ENCODE measurements at places on chromosomes 7 and 10. TPM values are rescaled to one million over a fixed set of nuclear protein-coding genes. Genes with fewer than 3 reads are reported as not detected.

PPP3CB gene
- total RNA-seq, result 65.6 TPM

PAX4 gene
- not detected for total RNA-seq

- no peak overlapping the region for H3K4me3 ChIP-seq
- H3K4me1 ChIP-seq, result no peaks in the 10 kb centered on the region
- H3K27me3 ChIP-seq, result no peaks in the 10 kb centered on the region
Measured at GRCh38 chr7:36448781-36449379, 59.2 kb downstream of the ANLN start.

IL15RA gene
- total RNA-seq, result 21.2 TPM

DNA sequence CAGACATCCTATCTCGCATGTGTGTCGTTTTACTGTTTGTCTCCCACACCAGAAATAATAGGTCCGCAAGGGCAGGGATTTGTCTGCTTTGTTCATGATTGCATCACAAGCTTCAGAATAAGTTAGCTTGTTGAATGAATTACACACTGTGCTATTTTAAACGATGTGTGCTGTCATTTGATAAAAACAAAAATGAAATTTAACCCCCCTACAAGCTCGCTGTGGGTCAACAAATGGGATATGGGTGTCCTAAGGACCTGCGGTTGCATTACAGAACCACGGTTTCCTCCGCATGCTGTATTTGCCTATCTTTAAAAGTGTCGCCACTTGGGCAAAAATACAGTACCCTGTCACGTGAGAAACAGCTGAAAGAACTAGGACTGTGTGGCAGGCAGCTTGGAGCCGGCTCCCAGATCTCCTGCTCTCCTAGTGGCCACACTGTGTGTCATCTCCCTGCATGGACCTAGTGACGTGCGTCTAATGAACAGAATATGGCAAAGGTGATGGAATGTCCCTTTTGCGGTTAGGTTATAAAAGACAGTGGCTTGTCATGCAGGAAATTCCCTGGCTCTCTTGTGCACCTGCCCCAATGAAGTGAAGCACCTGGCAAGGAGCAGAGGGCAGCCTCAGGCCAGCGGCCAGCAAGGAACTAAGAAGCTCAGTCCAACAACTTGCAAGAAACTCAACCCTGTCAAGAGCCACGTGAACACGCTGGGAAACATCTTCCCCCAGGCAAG, 32.9 kb upstream of the CRYGN start:
- no peak overlapping the region for H3K27ac ChIP-seq
- peaks cover 3% of the 10 kb centered on the region for H3K36me3 ChIP-seq
- H3K4me3 ChIP-seq, result no peak overlapping the region

DNA sequence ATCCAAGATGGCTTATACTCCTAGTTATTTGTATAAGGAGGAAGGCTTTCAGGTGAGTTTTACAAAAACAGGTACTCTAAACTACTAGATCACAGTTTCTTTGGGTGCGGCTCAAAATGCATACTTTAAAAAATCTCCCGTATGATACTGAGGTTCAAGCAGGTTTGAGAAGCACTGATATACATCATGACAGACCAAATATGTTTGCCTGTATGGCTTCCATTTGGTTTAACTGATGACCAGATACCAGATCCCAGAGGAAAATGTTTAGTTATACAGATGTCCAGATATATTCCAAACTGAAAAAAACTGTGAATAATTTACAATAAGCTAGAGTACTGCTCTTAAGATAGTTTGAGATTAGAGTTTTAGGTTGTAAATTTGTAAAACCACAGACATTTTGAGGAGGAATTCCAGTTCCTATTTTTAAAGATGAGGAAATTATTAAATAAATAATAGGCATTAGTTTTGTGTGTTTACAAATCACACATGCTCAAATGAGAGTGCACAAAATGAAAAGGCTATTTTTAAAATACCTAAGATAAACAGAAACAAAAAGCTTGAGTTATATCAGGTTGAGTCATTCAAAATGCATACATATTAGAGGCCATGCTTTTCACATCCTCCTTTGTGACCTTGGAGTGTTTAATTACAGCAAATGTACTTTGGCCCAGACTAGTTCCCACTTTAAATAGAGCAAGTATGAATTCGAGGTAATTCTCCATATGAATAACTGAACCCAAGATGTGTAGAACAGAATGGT, 60.5 kb downstream of the SEMA3C start:
- H3K27me3 ChIP-seq, result no peaks in the 10 kb centered on the region
- H3K4me3 ChIP-seq, result no peak overlapping the region
- H3K27ac ChIP-seq, result no peak overlapping the region
- peaks cover 1% of the 10 kb centered on the region for H3K4me1 ChIP-seq

GRCh38 chr7:103048833-103049232, 25.8 kb downstream of the FBXL13 start:
- H3K4me1 ChIP-seq, result no peaks in the 10 kb centered on the region
- no peak overlapping the region for H3K27ac ChIP-seq
- DNase-seq, result no peak
- no peak overlapping the region for H3K4me3 ChIP-seq
- H3K27me3 ChIP-seq, result no peaks in the 10 kb centered on the region
- no peaks in the 10 kb centered on the region for H3K36me3 ChIP-seq

GRCh38 chr10:103715430-103715829, 139.9 kb downstream of the SH3PXD2A start:
- H3K27ac ChIP-seq, result no peak overlapping the region
- H3K4me1 ChIP-seq, result no peaks in the 10 kb centered on the region
- H3K36me3 ChIP-seq, result no peaks in the 10 kb centered on the region
- DNase-seq, result no peak
- no peaks in the 10 kb centered on the region for H3K27me3 ChIP-seq

DNA sequence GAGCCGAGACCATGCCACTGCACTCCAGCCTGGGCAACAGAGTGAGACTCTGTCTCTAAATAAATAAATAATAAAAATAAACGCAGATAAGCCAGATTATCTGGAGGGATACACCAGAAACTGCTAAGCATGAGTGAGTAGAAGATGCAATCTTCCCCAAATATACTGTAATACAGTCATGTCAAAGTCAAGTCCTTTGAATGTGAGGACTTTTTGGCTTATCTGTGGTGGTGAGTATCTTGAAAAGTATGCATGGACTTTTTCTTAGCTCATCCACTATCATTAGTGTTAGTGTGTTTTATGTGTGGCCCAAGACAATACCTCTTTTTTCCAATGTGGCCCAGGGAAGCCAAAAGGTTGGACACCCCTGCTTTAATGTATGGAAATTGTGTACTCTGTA, 44.7 kb upstream of the PITRM1 start:
- H3K27ac ChIP-seq, result no peak overlapping the region
- H3K36me3 ChIP-seq, result no peaks in the 10 kb centered on the region
- no peaks in the 10 kb centered on the region for H3K4me1 ChIP-seq

- no peaks in the 10 kb centered on the region for H3K36me3 ChIP-seq
- H3K27me3 ChIP-seq, result no peaks in the 10 kb centered on the region
- no peak for DNase-seq
- no peak overlapping the region for H3K4me3 ChIP-seq
- H3K27ac ChIP-seq, result no peak overlapping the region
- H3K4me1 ChIP-seq, result no peaks in the 10 kb centered on the region
Measured at GRCh38 chr10:46226900-46227558, 59.8 kb upstream of the ANTXRL start.

CHAT gene
- total RNA-seq, result not detected

GRCh38 chr10:74177140-74177677, 26.2 kb downstream of the ADK start:
- peak overlapping the region; percentile 19 for H3K4me3 ChIP-seq
- H3K4me1 ChIP-seq, result no peaks in the 10 kb centered on the region
- H3K27me3 ChIP-seq, result no peaks in the 10 kb centered on the region

OGDHL gene
- not detected for total RNA-seq

DNA sequence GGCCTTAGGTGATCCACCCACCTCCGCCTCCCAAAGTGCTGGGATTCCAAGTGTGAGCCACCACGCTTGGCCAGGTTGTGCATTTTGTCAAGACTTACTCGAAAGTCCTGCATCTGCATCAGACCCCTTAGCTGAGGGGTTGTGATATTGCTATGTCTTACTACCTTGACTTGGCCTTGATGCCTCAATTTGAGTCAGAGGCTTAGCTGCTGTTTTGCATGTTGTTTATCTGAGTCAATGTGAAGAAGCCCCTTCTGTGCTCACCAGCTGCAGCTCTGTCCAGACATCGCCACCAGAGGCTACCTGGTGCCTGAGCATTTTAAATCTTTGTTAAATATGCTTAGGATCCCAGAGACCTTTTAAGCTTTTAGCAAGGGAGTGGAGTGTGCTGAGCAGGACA, 18.1 kb downstream of the UBE2D4 start:
- H3K27ac ChIP-seq, result no peak overlapping the region
- peaks cover 2% of the 10 kb centered on the region for H3K36me3 ChIP-seq
- H3K4me3 ChIP-seq, result no peak overlapping the region
- no peaks in the 10 kb centered on the region for H3K4me1 ChIP-seq
- no peaks in the 10 kb centered on the region for H3K27me3 ChIP-seq

OPN4 gene
- total RNA-seq, result not detected

- H3K4me3 ChIP-seq, result no peak overlapping the region
- H3K27ac ChIP-seq, result no peak overlapping the region
- H3K27me3 ChIP-seq, result no peaks in the 10 kb centered on the region
- no peaks in the 10 kb centered on the region for H3K36me3 ChIP-seq
- no peaks in the 10 kb centered on the region for H3K4me1 ChIP-seq
Measured at GRCh38 chr10:30042820-30043219, 16.6 kb downstream of the JCAD start.

- no peak for DNase-seq
- no peak overlapping the region for H3K27ac ChIP-seq
- H3K4me1 ChIP-seq, result no peaks in the 10 kb centered on the region
- no peaks in the 10 kb centered on the region for H3K27me3 ChIP-seq
- no peak overlapping the region for H3K4me3 ChIP-seq
Measured at GRCh38 chr10:69506487-69506833, 55.2 kb downstream of the TSPAN15 start.

GRCh38 chr7:129494041-129494440, 8.3 kb upstream of the SMKR1 start:
- H3K4me3 ChIP-seq, result no peak overlapping the region
- no peaks in the 10 kb centered on the region for H3K27me3 ChIP-seq
- no peak overlapping the region for H3K27ac ChIP-seq
- no peaks in the 10 kb centered on the region for H3K36me3 ChIP-seq
- no peak for DNase-seq

PDSS1 gene
- 2.5 TPM for total RNA-seq

DNA sequence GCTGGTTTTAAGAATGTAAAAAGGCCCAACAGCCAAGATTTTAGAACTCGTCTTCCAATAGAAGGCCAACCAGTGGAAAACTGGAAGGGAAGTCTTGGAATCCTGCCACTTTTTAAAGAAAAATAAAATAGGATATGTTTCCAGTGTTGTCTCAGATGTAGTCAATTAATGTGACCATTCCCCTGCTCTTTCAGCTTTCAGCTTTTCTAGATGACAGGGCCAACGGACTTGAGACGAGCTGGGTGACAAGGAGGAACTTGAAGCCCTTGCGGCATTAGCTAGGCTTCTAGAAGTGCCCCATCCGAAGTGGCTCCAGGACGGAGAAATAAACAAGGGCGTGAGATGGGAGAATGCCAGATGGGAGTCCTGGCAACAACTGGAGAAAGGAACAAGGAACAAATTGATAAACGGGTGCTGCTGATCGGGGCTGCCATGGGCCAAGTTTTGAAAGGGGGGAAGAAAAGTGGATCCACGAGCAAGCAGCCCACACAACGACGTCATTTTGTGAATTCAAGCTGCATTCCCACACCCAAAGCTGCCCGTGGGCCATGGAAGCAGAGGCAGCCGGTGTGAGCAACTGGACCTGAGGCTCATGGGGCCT, 42.3 kb downstream of the CTBP2 start:
- no peaks in the 10 kb centered on the region for H3K36me3 ChIP-seq
- peaks cover 7% of the 10 kb centered on the region for H3K4me1 ChIP-seq
- peak overlapping the region; percentile 39 for H3K27ac ChIP-seq
- no peak overlapping the region for H3K4me3 ChIP-seq

GRCh38 chr7:79868010-79868409, 266.6 kb upstream of the GNAI1 start:
- DNase-seq, result no peak
- H3K36me3 ChIP-seq, result no peaks in the 10 kb centered on the region
- H3K4me1 ChIP-seq, result no peaks in the 10 kb centered on the region
- no peaks in the 10 kb centered on the region for H3K27me3 ChIP-seq
- H3K27ac ChIP-seq, result no peak overlapping the region

DNA sequence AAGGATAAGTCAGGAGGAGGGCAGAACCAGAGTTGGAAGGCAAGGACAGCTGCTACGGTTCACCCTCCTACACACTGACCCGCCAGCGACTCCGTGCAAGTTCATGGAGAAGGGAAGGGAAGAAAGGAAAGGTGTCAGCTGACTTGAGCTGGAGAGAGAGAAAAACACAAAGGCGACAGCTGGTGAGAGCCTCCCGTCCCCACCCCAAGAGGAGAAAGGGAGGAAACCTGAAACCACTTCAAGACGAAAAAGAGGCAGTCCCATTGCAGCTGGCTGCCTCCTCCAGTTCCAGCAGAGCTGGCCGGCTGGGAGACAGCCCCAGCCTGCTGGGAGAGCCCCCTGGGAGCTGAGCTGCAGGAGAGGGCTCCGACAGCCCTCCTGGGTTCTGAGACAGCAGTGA, 75.2 kb downstream of the PARD3 start:
- DNase-seq, result no peak
- H3K27ac ChIP-seq, result no peak overlapping the region
- H3K27me3 ChIP-seq, result no peaks in the 10 kb centered on the region
- no peak overlapping the region for H3K4me3 ChIP-seq
- H3K4me1 ChIP-seq, result peaks cover 3% of the 10 kb centered on the region

DNA sequence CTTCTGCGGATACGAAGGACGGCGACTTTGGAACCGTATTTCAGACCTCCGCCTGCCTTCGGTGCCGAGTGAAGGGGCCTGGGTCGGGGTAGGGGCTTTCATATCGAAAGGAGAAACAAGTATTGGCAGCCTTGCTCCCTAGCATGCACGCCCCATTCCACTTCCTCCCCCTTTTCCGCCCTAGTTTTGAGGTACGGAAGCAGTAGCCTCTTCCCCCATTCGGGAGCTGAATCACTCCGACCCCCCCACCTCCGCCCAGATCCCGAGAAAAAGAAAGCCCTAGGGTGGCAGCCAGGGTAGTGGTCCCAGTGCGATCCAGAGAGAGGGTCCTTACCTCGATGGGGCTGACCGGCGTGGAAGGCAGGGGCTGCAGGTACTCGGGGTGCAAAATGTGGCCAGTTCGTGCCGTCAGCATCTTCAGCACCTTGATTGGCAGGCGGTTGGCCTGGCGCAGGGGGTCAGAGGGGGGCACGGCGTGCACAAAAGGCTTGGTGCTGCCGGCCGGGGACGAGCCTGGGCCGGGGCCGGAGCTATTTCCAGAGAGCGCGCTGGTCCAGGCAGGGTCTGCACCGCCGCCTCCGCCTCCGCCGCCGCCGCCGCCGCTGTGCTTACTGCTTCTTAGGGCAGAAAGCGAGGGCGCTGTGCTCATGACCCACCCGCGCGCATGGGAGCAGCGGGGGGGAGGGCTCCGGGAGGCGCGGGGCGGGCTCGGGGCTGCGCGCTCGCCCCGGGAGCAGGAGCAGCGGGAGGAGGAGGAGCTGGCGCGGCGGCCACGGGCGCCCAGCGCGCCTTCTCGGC, 594 bp downstream of the ZNF503 start:
- H3K4me1 ChIP-seq, result no peaks in the 10 kb centered on the region
- H3K27ac ChIP-seq, result peak overlapping the region; percentile 24
- peak overlapping the region; percentile 81 for H3K4me3 ChIP-seq
- H3K27me3 ChIP-seq, result no peaks in the 10 kb centered on the region

GRCh38 chr7:1843271-1843861, 173.3 kb downstream of the ELFN1 start:
- no peaks in the 10 kb centered on the region for H3K27me3 ChIP-seq
- no peak overlapping the region for H3K27ac ChIP-seq
- peak; percentile 32 for DNase-seq
- no peak overlapping the region for H3K4me3 ChIP-seq
- no peaks in the 10 kb centered on the region for H3K4me1 ChIP-seq
- no peaks in the 10 kb centered on the region for H3K36me3 ChIP-seq

- H3K27ac ChIP-seq, result no peak overlapping the region
- no peak overlapping the region for H3K4me3 ChIP-seq
- H3K27me3 ChIP-seq, result no peaks in the 10 kb centered on the region
- DNase-seq, result no peak
- no peaks in the 10 kb centered on the region for H3K36me3 ChIP-seq
- H3K4me1 ChIP-seq, result no peaks in the 10 kb centered on the region
Measured at GRCh38 chr10:79393221-79393923, 46.1 kb downstream of the PPIF start.

All from aorta (tissue), 5 donors.